NCI-H1436 (cell line): ENCODE measurements at places on chromosomes 3 and 15.

DNA sequence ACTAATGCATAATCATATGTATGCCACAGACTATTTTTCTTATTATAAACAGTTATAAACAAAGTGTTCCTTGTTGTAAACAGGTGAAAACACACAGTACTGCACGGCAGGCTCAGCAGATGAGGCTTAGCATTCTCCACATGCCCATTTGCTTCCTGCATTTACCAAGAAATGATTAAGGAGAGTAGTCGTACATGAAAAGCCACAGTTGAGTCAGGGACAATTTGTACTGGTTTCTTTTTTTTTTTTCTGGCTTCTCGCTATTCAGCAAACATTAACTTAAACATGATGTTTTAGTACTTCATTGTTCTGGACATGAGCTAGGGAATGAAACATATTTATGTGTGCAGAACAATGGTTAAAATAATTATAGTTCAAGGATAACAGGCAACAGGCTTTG is 63.4 kb downstream of the GHSR start:
- DNase-seq: no peak

DNA sequence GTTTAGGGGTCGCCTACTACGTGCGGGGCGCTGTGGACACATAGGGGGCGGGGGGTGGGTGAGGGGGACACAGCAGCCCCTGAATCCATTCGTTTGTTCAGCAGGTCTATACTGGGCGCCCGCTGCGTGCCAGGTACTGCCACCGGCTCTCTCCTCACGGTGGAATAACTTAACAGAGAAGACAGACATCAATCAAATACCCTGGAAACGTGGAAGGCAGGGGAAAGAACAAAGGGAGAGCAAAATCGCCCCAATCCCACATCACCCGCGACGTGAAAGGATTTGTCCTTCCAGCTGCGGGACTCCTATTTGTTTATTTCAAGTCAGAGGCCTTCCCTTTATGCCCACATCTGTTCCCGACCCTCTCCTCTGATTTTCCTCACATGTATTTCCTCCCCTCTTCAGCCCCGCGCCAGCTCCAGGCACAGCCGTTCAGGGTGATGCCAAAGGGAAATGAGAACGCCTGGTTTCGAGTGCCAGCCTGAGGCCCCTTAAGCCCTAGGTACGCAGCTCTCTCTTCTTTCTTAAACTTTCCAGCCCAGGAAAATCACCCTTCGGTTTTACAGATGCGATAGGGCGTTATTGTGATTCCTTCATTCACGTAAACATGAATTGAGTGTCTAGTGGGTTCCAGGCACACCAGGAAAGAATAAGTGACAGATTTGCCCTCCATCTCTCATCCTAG is 726 bp upstream of the PROK2 start:
- DNase-seq: no peak

DNA sequence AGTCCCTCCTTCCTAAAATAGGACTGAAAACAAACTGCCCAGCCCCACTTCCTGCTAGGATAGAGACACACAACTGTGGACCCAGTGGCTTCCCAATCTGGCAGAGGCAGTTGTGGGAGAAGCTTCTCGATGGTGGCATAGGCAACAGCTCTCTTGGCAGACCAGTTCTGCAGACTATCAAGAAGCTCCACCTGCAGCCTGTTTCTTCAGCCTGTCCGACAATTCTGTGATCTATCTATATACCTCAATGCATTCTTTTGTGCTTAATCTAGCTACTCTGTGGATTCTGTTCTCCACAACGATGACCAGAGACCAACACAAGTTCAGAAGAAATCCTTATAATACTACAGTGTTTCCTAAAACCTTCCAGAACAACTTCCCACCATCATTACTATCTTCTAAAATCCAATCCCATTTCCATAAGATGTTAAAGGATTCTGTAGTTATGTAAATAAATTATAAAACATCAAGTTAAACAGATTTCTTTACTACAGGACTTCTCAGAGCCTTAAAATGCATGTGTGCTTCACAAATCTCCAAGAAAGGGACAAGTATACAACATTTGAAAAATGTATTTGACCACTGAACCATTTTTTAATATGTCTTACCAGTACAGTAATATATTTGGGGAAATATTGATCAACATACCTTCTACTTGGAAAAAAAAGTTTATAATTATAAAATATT is 57.7 kb downstream of the IGF2BP2 start:
- DNase-seq: no peak

DNA sequence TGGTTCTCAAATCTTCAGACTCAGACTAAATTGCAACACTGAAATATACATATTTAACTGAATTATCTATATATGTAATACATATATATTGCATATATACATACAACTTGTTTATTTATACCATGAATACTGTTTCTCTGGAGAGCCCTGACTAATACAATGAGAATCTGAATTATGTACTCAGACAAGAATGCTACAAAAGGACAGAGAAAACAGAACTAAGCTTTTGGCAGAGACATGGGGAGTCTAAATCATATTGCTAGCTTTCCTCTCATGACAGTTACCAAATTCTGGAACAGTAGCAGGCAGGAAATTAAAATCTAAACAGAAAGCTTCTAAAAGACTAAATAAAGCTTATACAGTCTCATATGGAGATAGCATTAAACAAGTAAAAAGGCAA is 142.4 kb upstream of the KCNMB2 start:
- no peak for DNase-seq

DNA sequence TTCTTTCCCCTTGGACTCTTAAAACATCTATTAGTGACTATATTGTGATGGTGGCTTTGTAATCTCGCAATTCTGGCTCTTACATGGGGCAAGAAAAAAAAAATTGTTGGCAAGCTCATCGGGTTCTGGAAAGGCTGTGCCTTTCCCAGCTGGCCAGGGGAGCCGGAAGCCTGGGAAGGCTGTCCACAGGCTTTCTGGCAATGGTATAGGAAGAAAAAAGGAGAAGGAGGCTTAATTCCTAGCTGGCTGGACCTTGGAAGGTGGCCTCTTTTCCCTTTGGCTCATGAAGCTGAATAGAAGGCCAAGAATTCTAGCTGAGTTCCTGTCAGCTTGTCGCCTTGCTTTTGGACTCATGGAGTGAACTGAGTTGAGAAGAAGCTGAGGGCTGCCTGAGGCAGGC is 243.5 kb upstream of the SEMA6D start:
- DNase-seq: no peak

- no peak for DNase-seq
Measured at GRCh38 chr3:98528474-98529346, 3.1 kb upstream of the GPR15 start.

DNA sequence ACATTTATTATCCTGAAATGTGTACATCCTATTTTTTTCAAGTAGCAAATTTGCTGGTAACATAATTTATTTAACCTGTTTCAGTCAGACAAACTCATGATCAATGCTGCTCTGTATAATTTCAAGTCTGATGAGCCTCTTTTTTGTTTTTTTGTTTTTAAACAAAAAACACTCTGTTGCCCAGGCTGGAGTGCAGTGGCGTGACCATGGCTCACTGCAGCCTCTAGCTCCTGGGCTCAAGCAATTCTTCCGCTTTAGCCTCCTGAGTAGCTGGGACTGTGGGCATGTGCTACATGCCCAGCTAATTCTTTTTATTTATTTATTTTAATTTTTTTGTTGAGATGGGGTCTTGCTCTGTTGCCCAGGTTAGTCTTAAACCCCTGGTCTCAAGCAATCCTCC is 40.1 kb upstream of the CAPN3 start:
- DNase-seq: no peak

DNA sequence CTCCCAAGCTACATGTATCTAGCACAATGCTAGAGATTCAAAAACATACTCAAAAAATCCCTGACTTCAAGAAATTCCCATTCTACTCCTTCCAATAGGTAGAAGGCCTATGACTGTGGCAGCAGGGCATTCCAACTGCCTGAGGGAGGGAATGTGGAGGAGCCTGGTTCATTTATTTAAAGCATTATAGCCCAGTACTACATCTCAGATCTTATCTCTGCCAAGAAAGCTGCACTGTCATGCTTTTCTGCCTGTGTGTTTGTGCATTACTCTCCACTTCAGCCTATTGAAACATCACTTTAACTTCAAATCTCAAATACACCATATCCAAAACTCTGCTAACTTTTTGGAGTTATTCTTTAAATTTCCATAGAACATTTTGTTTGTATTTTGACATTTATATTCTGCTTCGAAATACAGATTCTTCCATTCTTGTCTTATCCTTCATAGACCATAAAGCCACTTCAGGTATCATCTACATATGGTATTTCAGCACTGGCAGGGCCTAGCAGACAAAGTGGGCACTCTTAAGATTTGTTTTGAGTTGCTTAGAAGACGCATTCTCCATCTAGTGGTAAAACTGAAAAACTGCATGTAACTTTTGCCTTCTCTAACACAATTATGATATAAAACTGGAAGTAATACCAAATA is 59.1 kb upstream of the NEDD4 start:
- peak; percentile 13 for DNase-seq

- peak; percentile 64 for DNase-seq
Measured at GRCh38 chr15:74144153-74144775, 13.9 kb downstream of the ISLR2 start.

DNA sequence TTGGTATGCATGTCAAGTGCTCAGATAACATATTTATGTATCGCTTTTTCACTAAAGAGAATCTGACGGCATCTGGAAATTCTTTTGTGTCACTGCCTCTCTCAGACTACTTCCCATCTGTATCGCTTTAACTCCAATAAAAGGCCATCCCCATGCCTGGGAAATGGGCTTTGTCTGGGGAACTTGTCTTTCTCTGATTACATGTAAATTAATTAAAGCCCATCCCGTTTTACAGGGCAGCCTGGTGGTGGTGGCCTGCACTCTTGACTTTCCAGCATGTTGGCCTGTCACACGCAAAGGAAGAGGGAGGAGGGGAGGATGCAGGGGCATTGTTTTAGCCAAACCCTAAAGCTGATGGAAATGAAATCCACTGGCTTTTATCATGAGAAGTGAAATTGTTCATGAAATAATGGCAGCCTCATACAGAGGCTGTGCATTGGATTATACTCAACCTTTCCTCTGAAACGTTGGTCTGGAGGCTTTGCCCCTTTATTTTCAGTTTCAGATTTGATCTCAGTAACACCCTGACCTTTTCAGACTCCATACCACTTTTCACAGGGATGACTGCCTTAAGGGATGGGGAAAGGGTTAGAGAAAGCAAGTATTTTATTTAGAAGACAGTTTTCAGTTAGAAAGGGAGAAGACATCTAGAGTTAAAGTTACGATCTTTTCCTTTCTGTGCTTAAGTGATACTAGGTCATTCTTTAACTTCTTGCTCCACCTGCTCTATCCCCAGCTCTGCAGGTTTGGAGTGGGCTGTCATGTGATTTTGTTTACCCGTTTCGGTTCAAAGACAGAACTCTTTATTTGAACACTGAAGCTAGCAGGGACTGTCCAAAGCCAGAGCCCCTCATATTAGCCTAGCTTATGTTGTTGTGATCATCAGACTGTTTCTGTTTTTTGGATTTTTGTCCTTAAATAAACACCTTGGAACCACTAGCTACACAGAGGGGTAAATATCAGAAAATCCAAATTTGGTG is 94.6 kb upstream of the CTDSPL start:
- no peak for DNase-seq

- no peak for DNase-seq
Measured at GRCh38 chr15:57041416-57041815, 123.0 kb downstream of the TCF12 start.

DNA sequence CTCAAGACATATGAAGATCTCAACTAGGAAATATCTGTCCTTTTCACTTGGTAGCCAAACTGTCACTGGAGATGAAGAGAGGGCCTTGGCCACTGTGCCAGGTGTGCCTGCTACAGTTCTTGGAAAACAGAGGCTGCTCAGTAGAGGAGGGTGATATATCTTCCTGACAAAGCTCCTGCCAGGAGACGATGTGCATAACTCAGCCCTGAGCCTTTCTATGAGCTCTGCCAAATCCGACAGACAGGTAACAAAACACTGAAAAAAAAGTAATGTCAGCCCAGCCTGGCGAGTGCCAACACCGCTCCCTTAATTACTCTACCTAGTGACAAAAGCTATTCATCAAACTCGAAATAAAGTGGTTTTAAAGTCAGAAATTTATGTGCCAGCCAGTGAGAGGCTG is 123.2 kb downstream of the MFSD1 start:
- no peak for DNase-seq

- DNase-seq: no peak
Measured at GRCh38 chr3:46670000-46670890, 23.2 kb downstream of the ALS2CL start.

DNA sequence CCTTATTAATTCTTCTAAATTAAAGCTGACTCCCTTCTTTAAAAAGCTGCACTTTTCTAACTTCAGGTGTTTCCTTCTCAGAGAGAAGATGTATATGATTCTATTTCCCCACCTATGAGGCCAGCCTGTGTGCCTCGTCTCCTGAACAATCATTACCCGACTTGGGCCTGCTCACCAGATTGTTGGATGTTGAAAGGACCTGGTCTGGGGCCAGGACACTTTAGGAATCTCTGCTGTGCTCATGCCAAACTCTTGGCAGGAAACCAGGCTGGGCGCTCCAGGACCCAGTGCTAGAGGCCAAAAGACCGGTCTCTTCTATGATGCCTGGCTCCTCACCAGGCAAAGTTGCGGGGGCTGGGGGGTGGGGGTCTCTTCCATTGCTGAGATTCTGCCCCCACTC is 16.9 kb upstream of the LRRC31 start:
- DNase-seq: no peak

- no peak for DNase-seq
Measured at GRCh38 chr3:188779281-188779980, 392.3 kb upstream of the TPRG1 start.
